ENCODE measurements at places on chromosomes 5 and 9.
A peak's percentile ranks its signal among the peaks of the same experiment; 100 is the strongest.

- DNase-seq: no peak
Observed at GRCh38 chr5:26569241-26569928, 469.0 kb downstream of the CDH9 start.

DNA sequence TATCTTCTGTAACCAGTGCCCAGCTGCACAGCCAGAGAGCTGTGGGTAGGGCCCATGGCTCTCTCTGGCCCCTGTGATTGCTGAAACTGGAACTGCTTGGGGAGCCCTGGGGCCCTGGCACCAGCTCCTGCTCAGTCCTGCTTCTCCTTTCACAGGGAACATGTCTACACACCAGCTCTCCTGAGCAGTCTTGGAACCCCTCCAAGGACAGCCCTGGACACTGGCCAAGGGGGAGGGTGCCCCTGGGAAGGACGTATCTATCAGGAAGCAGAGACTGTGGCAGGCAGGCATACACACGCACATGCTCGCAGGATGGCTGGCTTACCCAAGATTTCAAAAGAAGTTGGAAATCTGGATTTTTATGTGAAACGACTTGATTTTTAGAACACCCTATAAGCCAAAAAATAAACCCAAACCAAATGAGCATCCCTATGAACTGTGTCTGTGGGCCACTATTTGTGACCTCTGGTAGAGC, 8.8 kb upstream of the TRAF1 start:
- DNase-seq: peak; percentile 65

DNA sequence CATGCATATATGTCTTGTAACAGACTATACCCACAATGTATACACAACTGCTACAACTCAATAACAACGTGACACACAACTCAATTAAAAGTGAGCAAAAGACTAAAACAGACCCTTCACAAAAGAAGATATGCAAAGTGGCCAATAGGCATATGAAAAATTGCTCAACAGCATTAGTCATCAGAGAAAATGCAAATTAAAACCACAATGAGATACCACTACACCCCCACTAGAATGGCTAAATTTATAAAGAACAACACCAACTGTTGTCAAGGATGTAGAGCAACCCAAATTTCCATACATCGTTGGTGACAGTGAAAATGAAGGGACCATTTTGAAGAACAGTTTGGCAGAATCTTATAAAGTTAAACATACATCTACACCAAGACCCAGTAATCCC, 38.9 kb downstream of the GABRB2 start:
- no peak for DNase-seq

GRCh38 chr5:14235872-14236271, 92.7 kb downstream of the TRIO start:
- no peak for DNase-seq

DNA sequence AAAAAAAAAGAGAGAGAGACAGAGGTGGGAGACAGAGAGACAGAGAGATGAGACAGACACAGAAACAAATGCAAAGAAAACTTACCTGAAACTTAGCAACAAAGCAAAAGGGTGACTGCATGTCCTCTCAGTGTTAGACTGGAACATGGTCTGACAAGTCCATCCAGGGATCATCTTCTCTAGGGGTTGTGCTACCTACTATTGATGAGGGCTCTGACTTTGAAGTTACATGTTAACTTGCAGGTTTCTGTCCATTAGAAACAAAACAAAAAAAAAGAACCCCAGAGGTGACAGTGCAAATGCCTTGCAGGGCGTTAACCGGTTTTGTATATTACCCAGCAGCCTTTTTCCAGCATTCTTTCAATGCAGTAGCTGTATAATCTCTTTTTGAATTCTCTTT, 13.6 kb upstream of the SPARC start:
- no peak for DNase-seq

DNA sequence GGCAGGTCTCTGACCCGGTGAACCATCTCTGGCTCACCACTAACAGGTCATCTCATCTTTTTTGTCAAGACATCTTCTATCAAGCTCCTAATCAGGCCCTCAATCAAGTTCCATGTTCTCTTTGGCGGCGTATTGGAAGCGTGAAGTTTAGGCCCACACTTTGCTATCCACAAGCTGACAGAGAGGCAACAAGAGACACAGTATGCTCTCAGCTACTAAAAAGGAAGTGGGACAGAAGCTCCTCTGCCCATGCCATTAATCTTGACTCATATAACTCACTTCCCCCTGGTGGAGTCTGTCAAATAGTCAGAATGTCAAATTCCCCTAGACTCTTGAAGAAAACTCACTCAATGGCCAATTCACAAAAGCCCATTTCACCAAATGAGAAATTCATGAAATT, 77.6 kb upstream of the TMC1 start:
- DNase-seq: no peak

DNA sequence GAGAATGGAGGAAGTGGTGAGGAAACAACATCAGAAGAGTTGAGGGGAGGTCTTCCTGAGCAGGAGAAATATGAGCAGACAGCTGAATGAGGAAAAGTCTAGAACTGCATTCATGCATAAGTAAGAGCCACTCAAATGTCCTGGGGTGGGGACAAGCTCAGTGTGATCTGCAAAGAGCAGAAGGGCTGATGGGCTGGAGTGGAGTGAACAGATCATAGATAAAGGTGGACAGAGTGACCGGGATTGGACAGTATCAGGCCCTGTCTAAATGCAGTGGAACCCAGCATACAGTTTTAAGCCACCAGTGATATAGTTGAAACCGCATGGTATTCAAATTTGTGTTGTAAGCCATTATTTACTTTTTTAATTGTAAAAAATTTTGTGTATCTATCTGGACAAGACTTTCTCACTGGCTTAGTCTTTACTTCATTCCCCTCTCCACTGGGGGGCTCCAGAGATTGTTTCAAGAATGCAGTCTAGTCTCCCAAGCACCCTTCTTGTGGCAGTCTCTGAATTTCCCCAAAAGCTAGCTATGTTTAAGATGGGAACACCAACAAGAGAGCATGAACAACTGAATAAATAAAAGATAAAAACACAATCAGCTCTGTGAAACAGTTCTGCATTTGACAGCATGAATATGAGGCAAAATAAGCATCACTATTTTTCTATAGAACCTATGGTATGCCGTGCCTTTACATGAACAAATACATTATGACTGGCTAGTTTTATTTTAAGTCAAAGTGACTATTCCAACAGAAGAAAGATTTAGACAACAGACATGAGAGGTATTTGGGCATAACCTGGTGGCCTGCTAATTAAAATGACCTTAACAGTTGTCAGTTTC, 10.7 kb upstream of the STK32A start:
- DNase-seq: no peak

GRCh38 chr5:36363101-36363500, 61.4 kb upstream of the RANBP3L start:
- DNase-seq: no peak

- DNase-seq: no peak
Observed at GRCh38 chr9:13020146-13021040, 245.6 kb downstream of the LURAP1L start.

- DNase-seq: no peak
Observed at GRCh38 chr9:82939451-82939850, 123.5 kb downstream of the RASEF start.

DNA sequence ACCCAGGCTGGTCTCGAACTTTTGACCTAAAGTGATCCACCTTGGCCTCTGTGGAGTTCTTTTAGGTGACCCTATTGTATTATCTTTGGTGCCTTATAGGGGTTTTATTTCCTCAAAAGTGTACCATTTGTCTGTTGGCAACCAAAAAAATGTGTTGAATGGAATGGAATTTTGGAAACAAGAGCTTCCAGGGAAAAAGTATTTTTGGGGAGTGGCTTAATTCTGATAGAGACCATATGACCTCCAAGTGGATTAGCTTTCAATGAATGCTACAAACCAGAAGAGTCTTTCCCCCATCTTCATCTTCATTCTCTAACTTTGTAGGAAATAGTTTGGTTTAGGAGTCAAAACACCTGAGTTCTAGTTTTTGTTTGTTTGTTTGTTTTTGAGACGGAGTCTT, 3.4 kb upstream of the OGN start:
- DNase-seq: no peak

- no peak for DNase-seq
Observed at GRCh38 chr9:36141288-36141687, 4.8 kb downstream of the GLIPR2 start.

- DNase-seq: no peak
Observed at GRCh38 chr5:149409268-149409948, 30.3 kb upstream of the IL17B start.

DNA sequence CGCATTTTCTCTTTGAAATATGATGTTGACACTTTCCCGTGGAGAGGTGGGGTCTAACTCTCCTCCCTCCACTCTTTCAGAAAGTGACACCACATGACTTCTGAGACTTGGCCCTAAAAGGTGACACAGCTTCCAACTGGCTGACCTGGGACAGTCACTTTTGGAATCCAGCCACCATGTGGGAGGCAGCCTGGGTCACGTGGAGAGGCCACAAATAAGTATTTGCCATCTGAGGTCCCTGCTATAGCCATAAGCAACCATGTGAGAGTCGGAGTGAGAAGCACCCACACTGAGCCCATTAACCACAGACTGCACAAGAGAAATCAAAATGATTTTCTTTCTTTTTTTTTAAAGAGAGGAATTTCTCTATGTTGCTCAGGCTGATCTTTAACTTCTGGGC, 4.1 kb upstream of the PHYKPL start:
- no peak for DNase-seq

DNA sequence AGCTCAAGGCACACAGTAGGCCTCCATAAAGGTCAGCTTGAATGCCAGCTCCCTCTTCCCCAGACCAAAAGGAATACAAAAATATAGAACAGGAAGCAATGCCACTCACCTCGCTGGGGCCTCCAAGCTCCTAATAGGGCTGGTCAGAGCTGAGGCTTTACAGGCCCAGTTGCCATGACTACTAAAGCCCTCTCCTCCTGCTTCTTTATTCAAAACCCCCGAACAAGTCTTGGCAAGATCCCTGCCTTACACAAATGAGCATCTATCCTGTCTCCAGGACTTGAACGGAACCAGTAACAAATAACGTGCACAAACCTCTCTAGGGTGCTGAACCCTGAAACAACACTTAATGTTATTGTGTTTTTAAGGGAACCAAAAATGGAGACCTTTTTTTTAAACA, 136.3 kb downstream of the SIL1 start:
- no peak for DNase-seq

DNA sequence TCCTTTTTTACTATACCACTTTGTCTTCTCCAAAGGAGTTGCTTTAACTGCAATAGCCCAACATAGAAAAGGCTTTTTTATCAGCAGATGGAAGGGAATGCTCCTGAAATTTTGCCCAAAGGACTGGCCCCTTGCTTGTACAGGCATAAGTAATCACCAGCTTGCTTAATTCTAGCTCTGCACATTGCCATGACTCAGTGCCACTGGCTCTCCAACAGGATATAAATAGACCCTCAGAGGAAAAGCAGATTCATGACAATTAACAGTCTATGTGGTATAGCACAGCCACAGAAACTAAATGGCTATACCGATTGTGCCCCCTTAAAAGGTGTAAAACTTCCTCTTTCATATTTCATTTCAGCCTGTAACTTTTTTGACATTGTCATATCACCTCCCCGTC, 227.0 kb downstream of the ZNF608 start:
- DNase-seq: peak; percentile 37

GRCh38 chr9:84851935-84852585, 182.5 kb downstream of the NTRK2 start:
- peak; percentile 72 for DNase-seq

- DNase-seq: no peak
Observed at GRCh38 chr9:108688051-108688450, 167.7 kb downstream of the ACTL7B start.

- DNase-seq: no peak
Observed at GRCh38 chr5:69211200-69211599, 21.8 kb downstream of the CENPH start.

DNA sequence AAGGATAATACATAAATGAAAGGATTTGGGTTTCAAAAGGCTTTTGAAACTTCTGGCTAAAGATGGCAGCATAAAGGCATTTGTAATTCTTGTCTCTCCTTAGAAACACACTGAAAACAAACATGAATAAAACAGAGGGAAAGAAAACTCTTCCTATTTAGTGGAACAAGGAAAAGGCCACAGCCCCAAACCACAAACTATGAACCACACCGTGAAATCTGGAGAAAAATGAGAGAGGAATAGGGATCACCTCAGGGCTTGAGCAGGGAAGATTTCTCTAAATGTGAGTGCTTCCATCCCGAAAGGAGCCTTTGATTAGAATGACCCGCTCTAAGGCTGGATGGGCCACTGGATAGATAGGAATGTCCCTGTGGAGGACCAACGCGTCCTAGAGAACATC, 119.6 kb downstream of the SEC61B start:
- DNase-seq: no peak

DNA sequence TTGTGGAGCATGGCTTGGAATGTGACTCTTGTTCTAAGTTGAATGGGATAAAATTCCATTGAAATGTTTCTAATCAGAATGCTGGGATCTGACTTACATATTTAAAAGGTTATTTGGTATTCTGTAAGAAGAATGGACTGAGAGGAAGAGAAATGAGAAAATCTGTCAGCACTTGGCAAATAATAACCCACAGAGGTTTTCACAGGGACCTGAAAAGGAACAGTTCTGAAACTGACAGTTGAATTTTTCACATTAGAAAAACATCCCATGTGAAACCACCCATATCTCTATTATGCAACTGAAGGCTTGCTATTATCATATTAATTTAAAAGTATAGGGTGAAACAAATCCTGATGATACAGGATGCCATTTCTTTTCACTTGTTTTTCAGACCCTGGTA, 302.7 kb downstream of the EPB41L4A start:
- DNase-seq: no peak

DNA sequence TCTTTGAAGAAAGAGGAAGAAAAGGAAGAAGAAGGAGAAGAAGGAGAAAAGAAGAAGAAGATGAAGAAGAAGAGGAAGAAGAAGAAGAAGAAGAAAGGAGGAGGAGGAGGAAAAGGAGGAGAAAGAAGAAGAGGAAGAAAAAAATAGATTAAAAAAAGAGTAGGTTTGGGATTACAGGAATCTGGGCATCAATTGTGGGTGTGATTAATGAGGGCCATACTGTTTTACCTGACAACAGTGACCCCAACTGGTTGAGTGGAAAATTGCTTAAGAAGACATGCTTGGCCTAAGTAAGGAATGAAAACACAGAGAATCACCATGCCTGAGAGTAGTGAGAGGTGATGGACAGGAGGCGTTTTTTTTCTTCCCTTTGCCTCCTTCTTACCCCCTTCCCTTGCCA, 114.6 kb downstream of the FAM170A start:
- DNase-seq: no peak

DNA sequence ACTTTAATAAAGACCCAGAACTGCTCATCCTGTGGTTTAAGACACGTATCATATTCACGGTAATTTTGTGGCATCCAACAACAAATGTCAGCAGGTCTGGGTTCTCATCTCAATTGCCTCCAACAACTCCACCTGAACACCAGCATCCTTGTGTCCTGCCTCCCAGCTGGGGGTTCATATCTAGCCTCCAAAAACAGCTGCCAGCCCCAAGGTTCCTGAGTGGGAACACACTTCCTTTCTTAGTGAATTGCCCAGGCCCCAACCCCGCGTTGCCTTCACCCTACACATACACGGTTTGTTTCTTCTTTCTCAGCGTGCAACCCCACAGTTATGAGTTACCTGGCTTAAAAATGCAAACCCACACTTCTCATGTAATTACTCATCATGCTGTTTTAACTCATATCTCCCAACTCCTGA, 77.9 kb downstream of the SEMA4D start:
- DNase-seq: no peak

All from non-pigmented ciliary epithelial cell (primary cell).